Stimulated activated CD8-positive, alpha-beta memory T cell treated with anti-CD3 and anti-CD28 coated beads, Interleukin-2, amount 100 ng/mL, for 1 hour (primary cell): ENCODE measurements at places on chromosomes 12 and 14.

DNA sequence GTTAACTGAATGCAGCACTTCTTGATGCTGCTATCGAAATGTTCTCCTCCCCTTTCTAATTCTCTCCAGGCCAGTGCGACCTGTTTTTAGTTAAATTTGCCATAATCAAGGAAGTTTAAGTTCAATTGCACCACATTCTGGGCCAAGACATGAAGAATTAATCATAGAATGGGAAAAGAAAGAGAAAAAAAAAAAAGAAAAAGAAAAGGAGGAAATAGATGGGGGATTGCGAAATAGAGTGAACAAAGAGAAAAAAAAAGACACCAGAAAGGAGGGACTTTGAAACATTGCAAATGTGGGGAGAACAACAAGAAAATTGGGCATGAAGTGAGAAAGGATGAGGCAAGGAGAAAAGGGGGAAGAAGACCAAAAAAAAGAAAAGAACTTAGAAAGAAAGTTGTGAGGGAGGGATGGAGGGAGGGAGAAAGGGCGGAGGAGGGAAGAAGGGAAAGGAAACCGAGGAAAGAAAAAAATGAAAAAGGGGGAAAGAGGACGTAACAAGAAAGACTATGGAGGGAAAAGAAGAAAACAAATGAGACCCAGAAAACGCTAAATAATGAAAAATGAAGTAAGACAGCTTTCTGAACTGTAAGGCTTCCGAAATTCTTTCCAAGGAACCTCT lies 32.8 kb upstream of the TBX5 start:
- DNase-seq: no peak

- DNase-seq: no peak
Observed at GRCh38 chr12:133236144-133236543, 467 bp upstream of the ANHX start.

- no peak for DNase-seq
Observed at GRCh38 chr14:53751650-53752049, 205.0 kb downstream of the BMP4 start.

- DNase-seq: no peak
Observed at GRCh38 chr14:96194657-96195431, 9.8 kb upstream of the BDKRB2 start.
